Stimulated activated CD8-positive, alpha-beta memory T cell treated with anti-CD3 and anti-CD28 coated beads, Interleukin-15, amount 100 ng/mL, for 4 hours (primary cell): ENCODE measurements at places on chromosomes 7 and 10.

GRCh38 chr7:102287111-102287980, 678 bp downstream of the SH2B2 start:
- no peak for DNase-seq

GRCh38 chr10:117355072-117355471, 20.2 kb downstream of the PDZD8 start:
- DNase-seq: no peak

DNA sequence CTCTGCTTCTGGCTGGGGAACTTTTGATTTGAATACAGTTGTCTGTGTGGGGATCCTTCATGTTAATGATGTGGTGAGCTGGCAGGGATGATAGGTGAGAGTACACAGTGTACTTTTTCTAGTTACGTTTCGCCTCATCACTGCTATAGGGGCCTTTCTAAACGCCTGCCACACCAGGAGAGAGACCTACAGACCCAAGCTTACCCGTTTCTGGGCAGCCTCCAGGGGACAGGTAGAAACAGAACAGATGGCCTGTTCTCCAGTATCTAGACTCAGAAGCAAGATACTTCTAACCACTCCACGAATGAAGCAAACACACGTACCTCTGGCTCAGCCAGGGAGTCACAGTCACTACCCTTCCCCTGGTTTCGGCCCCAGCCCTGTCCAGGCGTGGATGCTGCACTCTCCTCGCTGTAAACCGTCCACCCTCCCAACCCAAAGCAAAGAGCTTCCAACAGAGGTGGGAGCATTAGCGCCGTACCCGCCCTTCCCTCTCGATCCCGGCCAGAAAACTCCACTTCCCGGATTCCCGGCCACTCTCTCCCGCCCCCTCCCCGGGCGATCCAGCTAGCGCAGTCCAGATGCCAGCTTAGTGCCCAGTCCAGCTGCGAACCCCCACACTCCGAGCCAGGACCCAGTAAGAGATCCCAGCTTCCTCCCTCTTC, 1.2 kb downstream of the CCDC6 start:
- DNase-seq: no peak

- no peak for DNase-seq
These were observed 51.3 kb downstream of the TSPAN15 start for GRCh38 chr10:69502589-69502988.

- DNase-seq: no peak
These were observed 317.2 kb downstream of the BBS9 start for GRCh38 chr7:33446551-33446950.

DNA sequence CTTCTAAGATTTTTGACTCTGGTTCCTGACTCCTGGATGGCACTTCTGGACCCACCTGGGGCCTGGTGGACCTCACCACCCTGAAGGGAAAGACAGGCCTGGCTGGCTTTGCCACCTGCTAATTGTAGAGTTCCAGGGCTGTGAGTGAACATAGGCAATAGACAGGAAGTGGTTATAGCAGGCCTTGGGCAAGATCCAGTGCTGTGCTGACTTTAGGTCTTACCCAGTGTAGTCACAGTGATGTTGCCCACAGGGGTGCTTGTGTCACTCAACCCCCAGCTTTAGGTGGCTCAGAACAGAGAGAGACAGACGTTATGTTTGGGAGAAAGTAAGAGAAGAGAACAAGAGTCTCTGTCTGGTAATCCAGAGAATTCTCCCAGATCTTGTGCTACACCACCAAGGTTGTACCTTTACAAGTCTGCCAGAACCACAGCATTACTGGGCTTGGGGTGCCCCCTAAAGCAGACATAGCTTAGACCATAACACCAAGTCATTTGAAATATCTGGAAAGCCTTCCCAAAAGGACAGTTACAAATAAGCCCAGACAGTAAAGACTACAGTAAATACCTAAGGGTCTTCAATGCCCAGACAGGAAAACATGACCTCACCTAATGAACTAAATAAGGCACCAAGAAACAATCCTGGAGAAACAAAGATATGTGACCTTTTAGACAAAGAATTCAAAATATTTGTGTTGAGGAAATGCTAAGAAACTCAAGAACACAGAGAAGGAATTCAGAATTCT, 303.4 kb downstream of the PCLO start:
- DNase-seq: no peak

- DNase-seq: no peak
These were observed 11.6 kb downstream of the GHRHR start for GRCh38 chr7:30975256-30975899.

GRCh38 chr10:132785723-132786475, at the start of gene NKX6-2:
TSS of gene NKX6-2 (minus strand) at chr10:132786147. CDS start at chr10:132785948, 199 bp downstream.
- no peak for DNase-seq

GRCh38 chr7:128234476-128235026, 6.5 kb upstream of the LEP start:
- DNase-seq: no peak

- DNase-seq: no peak
These were observed 3.2 kb upstream of the CLDN4 start for GRCh38 chr7:73827567-73828106.

DNA sequence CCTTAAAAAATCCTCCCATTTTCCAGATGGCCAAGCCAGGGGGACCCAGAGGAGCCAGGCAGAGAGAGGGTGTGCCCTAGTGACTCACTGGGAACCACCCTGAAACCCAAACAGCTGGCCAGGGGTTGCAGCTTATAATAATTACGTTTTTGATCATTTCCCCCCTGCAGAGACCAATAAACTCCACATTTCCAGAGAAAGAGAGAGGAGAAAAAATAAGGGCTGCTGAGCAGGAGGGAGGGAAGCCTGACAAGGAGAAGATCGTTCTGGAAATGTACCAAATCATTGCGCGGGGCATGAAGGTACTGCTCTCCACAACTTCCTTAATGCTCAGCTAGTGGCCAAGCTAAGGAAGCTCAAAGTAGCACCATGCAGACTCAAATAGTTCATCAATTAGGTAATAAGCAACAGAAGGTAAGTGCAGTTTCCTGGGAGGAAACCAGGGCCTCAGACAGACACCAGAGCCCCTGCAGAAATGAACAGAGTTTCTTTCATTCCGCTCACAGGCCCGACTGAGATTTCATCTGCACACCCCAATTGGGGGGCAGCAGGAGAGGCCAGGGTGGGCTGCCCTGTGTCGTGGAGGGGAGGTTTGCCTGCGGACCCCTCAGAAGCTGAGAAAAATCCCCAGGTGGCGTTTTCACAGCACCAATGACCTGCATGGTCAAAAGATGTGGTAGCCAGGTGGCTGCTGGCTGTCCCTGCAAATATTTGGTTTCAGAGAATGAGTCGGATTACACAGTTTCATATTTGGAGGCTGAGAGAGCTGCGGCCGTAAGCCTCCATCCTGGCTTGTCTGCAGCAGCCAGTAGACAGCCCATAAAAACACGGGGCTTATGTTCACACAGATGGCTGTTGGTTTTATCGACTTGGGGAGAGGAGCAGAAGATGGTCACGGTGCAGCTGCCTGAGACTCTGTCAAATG, 153.2 kb upstream of the LYZL2 start:
- no peak for DNase-seq

- DNase-seq: no peak
These were observed 767.7 kb downstream of the KCNMA1 start for GRCh38 chr10:76869931-76870330.

- no peak for DNase-seq
These were observed 311.9 kb upstream of the SORCS1 start for GRCh38 chr10:107476408-107476807.

- no peak for DNase-seq
These were observed 137.4 kb upstream of the PTN start for GRCh38 chr7:137480824-137481365.

GRCh38 chr10:8637640-8638039, 583.2 kb downstream of the GATA3 start:
- DNase-seq: no peak

- DNase-seq: no peak
These were observed 39.3 kb downstream of the LRRC18 start for GRCh38 chr10:48900371-48900801.

DNA sequence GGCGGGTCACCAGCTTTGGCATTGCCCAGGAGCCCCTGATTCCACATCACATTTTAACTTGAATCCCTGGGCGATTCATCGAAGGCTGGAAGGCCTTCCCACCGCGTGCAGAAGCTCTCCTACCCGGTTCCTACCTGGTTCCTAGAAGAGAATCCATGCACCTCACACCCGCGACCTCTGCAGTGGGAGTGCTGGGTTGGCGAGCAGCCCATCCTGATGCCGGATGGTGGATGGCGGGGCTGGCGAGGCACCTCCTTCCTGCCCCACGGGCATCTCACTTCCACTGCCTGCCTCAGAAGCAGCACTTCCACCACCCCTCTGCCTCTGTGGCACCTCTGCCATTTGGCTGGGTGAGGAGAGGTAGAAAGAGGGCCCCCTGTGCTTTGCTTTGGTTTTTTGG, 32.0 kb downstream of the NUB1 start:
- no peak for DNase-seq

DNA sequence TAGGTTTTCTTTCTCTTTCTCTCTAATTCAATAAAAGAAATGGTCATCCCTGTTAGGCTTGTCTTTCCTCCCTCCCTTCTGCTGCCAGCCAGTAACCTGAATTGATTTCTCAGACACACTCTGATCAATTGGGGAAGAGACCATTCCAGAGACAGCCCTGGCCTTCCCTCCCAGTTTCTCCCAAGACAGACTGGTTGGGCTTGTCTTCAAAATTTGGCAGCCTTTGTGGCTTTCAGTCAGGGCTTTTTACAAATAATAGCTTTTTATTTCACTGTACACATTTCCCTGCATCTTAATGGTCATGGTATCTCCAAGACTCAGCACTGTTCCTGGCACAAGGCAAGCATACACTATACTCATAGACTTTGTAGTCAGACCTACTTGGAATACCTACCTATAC, 33.9 kb downstream of the BCAP29 start:
- DNase-seq: no peak

DNA sequence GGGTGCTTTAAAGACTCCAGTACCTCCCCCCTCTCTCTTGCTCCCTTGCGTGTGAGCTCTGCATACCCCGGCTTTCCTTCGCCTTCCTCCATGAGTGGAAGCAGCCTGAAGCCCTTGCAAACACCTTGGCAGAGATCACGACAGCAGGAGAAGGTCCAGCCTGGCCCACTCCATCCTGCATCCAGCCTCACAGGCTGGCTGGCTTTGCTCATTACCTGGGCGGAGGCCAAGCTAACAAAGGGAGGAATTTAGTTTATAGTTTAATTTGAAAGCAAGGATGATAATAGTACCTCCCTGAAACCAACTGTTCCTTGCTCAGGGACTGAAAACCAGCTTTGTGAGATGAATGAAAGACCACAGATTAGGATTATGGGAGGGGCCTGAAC, 99.4 kb downstream of the PRKAG2 start:
- DNase-seq: no peak

DNA sequence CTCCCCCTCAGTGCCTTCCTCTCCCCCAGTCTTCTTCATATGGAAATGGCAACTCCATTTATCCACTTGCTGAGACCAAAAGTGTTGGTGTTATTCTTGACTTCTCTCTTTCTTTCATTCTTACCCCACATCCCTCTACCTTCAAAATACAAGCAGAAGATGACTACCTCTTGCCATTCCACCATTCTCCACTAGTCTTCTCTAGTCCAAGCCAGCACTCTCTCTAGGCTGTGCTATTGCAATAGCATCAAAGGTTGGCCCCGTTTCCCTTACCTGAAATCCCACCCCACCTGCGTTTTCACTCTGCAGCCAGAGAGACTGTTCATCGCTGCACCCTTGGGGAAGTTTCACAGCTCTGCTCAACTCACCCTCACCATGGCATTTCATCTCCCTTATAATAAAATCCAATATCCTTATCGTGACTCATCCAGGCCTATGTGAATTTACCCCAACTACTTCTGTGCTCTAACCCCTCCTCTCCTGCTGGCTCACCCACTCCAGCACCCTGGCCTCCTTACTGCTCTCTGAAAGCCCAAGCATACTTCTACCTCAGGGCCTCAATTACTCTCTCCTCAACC, 109.1 kb downstream of the LSM5 start:
- DNase-seq: no peak

DNA sequence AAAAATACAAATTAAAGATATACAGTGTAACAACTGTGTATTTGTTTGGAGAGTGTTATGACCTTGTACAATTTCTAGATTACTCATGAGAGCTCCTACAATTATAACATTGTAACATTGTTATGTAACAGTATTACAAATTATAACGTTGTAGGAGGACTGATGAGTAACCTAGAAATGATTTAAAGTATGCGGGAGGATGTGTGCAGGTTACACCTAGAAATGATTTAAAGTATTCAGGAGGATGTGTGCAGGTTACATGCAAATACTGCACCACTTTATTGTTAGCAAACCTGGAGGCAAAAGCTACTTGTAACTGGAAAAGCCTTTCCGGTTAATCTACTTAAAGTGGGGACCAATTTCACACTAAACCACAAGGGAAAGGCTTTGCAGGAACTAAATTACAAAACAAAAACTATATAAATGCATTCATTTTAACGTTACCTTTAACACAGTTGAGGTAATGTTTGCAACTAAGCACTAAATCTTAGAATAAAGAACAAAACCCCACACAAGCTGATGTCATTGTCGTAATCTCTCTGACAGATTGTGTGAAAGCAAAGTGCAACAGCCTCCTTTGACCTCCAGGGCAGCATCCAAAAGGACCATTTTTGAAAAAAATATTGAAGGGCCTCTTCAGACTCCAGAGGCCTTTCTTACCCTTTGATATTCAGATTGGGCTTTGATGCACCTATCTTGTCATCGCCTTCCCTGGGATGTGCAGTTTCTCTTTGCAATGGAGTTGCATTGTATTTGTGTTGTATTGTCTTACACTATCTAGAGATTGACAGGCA, 522.1 kb upstream of the FOXK1 start:
- DNase-seq: no peak

DNA sequence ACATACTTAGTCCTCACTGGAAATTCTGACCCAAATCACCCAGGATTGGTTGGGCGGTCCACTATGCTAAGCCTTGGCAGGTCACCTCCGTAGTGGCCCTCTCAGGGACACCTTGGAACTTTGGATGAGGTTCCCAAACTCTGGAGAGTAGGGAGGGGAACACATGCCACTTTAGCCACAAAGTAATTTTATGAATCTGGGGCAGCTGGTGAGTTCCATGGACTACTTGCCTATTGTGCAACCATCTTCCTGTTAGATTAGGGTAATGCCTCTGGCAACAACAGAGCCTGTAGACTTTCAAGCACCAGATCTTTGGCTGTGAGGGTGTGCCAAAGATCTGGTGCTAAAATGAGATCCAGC, 77.7 kb downstream of the ITGB8 start:
- no peak for DNase-seq

DNA sequence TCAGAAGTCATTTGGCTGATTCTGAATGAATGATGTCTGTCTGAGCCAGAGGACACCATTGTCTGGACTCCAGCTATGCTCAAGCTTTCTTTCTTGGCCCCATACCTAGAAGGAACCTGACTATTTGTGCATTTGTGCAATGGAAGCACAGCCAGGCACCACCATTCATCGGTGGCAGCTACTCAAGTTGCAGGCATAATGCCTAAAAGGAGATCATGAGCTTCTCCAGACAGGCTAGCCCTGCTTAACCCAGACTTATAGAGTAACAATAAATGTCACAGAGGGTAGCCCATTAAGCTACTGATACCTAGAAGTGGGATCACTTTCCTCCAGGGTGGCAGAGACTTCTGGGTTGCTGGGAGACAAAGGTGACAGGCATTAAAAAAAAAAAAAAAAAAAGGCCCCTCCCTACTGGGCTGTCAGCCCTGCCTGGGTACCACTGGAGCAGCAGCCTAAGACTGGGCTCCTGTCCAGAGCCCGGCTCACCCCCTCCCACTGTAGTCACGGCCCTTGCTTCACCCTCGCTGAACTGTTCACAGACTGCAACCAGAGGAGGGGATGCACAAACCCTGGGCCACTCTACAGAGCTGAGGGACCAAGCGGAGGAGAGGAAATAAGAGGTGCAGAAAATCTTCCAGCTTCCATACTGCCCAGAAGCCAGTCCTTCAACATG, 75.4 kb upstream of the ATP6V0A4 start:
- no peak for DNase-seq
